ENCODE measurements at places on chromosomes 11 and 22.

GRCh38 chr11:24591283-24591682 is 94.4 kb downstream of the LUZP2 start:
- DNase-seq: no peak

DNA sequence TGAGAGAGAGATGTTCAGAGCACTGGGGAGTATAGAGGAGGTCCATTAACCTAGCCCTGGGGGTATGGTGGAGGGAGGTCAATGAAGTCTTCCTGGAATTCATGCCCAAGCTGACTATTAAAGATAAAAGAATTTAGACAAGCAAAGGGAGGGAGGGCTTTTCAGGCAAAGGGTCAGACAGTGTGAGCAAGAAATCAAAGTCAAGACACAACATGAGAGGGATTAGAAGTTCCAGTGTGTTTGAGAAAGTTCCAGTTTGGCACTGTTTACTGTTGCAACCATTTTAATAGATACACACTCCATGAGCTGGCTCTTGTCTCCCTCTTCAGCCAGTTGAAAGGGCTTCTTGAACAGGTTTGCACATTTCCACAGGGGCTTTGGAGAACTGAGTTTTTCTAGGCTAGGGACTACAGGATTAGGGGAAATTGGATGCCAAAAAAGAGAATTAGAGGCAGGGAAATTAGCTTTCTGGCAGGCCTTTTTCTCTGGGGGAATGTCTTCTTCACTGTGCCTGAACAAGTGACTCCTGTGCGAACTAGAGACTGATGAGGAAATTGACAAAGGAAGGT is 14.7 kb upstream of the NNMT start:
- DNase-seq: no peak

DNA sequence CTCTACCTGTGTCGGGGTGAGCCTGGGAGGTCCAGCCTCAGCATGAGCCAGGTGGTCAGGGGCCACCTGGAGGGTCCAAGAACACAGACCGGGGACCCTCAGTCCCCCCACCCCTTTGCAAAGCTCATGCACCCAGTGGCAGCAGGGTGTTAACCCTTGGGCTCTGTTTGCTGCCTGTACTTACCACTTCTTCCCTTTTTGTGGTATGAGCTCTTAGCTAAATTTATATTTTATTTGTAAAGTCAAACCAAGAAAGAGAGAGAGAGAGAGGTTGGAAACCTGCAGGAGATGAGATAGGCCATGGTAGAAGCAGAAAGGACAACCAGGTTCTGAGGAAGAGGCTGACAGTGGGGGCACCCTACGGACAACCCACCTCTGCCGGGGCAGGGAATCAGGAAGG is 29.9 kb downstream of the IL10RA start:
- DNase-seq: no peak

DNA sequence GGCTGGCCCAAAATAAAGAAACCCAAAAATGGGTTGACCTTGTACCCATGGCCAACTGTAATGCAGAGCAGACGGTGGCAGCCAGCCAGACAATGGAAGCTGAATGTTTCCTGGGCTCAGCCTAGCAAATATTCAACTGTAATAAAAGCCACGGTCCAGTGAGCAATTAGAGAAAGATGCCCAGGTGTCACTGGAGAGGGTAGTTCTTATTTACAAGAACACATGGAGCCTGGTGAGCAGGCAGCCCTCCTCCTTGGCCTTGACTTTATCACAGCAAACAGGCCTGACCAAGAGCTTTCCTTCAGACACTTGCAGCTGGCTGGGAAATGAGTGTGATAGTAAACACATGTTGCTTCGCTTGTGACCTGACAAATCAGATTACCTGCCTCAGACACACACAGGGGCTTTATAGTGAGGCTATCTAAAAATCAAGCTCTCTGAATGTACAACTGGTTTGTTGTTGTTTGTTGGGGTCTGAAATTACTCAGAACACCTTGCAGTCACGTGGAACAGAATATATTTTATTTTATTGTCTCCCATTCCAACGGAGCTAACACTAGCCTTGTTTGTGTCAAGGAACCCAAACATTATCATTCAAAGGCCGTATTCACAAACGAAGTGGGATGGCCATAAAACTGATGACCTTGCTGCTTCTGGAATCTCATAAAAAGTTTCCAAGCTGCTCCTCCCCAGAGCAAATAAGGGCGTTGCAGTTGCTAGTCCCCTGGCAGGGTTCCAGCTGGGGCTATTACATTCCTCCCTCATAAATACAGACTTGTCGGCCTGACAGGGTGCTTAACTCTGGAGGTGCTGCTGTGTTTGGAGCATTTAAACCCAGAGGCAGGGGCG is 161.1 kb downstream of the BBOX1 start:
- DNase-seq: no peak

DNA sequence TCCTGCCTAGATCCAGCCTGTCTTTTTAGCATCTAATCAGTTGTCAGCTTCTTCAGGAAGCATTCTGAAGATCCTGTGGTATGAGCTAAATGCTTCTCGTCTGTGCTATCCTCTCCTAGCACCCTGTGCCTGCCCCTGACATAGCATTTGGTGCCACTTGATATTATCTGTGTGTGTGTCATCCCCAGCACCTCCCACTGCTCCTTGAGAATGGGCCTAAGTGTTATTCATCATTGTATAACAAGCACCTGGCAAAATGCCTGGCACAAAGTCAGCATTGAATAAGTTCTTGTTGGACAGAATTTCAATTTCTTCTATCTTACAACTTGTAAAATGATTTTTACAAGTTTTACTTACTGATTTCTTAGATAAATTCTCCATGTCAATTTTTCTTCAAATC is 28.1 kb upstream of the OLFML1 start:
- DNase-seq: no peak

GRCh38 chr11:105456950-105457349 is 152.9 kb upstream of the GRIA4 start:
- DNase-seq: no peak

- DNase-seq: no peak
Observed at GRCh38 chr22:27134315-27134701, 476.9 kb downstream of the MIAT start.

- no peak for DNase-seq
Observed at GRCh38 chr11:68976563-68976962, 4.2 kb downstream of the MRGPRD start.

GRCh38 chr11:29518389-29519174 is 498.2 kb downstream of the KCNA4 start:
- DNase-seq: no peak

- DNase-seq: no peak
Observed at GRCh38 chr11:22405377-22405776, 67.2 kb downstream of the SLC17A6 start.

GRCh38 chr11:24697522-24698111 is 200.8 kb downstream of the LUZP2 start:
- no peak for DNase-seq

DNA sequence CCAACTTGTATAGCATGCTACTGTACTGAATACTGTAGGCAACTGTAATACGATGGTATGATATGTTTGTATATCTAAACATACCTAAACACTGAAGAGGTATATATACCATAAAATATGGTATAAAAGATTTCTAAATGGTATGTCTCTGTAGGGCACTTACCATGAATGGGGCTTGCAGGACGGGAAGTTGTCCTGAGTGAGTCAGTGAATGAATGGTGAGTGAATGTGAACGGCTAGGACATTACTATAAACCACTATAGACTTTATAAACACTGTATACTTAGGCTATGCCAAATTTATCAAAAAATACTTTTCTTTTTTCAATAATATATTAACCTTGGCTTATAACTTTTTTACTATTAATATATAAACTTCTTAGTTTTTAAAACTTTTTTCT is 66.8 kb downstream of the ZC3H12C start:
- DNase-seq: no peak

- DNase-seq: no peak
Observed at GRCh38 chr22:42630901-42631602, 9.3 kb downstream of the ATP5MGL start.

GRCh38 chr22:22857607-22858558 is 29.7 kb upstream of the IGLL5 start:
- DNase-seq: no peak

GRCh38 chr22:44460691-44461375 is 37.2 kb downstream of the RTL6 start:
- no peak for DNase-seq

GRCh38 chr11:128273736-128274135 is 313.6 kb downstream of the ETS1 start:
- DNase-seq: no peak

GRCh38 chr11:11263238-11264005 is 89.6 kb downstream of the CSNK2A3 start:
- no peak for DNase-seq

DNA sequence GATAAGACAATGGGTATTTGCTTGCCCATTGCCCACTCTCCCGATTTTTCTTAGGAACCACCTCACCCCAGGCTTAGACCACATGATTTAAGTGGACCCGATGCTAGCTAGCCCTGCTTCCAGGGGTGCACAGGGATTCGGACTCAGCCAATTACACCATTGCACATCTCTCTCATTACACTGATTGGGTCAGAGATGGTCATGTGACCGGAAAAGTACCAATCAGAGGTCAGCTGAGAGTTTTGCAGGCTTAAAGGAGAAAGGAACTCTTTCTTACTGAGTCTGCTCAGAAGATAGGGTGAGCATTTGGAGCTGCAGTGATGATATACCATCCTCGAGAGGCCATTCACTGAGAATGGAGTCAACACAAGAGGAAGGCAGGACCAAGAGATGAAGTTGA is 12.2 kb upstream of the ANKK1 start:
- no peak for DNase-seq

DNA sequence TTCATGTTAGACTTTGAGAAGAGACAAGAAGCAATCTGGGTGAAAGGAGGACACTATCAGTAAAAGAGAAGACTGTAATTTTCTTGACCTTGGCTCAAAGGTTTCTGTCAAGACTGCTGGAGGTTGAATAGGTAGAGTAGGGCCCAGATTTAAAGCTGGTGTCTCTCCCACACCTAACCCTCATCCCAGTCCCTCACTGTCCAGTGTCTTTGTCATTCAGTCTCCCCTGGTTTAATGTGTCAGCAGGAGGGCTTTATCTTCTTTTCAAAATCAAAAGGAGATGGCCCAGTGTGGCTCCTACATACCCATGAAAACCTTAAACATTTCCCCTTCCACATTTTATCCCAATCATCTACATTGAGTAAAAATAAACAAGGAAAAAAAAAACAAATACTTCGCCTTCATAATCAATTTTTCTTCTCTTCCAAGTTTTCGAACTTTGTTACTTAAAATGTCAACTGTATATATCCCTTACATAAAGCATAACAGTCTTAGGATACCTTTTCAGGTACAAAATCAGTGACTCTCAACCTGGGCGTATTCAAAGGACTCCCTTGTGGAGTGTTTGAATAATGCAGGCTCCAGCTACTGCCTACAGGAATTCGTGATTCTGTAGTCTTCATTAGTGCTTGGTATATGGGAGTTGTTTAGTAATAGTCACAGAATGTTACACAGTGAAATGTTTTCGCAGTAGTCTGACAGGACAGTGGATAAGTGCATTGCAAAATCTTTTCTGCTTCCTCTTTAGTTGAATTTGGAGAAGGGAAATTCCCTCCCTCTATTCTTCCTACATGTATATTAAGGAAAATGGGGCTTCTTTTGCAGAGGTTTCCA is 87.2 kb downstream of the FAT3 start:
- DNase-seq: no peak

DNA sequence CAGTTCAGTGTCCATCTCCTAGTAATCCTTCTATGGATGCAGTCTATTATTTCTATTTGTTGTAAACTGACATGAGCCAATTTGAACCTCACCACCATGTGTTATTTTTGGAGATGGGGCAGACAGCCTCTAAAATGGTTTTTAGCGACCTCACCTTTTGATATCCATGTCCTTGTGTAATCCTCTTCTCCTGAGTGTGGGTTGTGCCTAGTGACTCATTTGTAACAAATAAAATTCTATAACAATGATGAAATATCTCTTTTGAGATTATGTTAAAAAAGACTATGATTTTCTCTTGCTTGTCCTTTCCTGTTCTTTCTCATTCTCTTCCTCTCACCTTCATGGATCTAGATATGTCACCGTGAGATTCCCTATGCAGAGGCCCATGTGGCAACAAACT is 554.6 kb upstream of the ANO3 start:
- DNase-seq: no peak

DNA sequence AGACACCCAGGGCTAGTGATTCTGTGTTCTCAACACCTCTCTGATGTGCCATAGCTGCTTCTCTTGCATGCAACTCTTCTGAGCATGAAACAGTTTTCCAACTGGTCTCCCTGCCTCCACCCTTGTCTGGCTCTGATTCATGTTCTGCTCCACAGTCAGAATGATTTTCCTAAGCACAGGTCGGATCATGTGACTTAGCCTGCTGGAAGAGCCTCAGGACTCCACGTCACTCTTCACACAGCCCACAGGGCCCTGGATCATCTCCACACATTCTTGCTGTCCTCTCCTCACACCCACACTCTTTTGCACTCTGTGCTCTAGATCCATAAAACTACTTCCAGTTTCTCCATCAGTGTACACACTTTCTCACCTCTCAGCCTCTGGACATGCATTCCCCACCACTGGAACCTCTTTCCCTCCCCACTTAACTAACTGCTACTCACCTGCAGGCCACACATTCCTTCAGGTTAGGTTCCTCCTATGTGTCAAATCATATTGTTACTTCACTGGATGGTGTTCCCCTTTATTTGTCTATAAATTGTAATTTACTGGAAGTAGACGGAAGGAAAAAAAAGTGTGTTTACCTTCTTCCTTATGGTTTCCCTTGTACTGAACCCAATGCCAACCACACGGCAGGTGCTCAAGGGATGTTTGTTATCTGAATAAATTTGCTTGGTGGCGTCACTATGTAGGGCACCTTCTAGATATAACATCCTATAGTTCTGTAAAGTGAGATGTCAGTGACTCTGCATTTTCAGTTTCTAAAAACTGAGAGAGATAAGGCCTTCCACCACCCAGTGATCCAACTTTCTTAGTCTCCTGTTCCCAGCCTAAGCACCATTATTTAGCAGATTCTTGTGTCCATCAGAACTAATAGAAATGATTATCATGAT is 133.7 kb downstream of the ETS1 start:
- DNase-seq: peak; percentile 22

DNA sequence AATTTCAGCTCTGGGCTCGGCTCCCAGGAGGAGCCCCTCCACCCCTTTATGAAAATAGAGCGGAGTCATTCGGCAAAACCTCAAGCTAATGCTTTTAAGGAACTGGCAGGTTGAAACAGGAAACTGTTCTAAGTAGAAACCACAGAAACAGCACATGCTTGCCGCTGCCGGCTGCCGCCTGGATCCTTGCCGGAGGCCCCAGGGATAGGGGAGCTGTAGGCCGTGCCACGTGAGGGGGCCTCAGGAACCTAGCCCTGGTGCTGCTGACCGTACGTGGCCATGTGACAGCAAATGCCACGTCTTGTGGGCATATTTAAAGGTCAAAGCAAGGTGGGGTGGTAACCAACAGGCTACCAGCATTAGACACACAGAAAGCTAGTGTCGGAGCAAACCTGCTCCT is 77.9 kb upstream of the TIMP3 start:
- DNase-seq: no peak

DNA sequence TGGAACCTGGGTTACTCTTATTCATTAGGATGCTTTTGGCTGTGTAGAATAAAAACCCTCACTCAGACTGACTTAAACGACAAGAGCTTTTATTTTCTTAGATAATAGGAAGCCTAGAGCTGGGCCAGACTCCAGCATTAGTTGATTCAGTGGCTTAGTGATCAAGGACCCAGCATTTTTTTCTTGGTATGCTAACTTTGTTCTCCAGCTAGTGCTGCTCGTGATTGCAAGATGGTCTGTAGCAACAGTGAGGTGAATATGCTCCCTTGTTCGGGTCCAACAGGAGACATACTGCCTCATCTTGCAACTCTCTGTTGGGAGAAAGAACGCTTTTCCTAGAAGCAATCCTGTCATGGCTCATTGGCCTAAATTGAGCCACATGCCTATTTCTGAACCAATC is 33.4 kb downstream of the INSC start:
- no peak for DNase-seq
